Parietal lobe (tissue), 2 donors: ENCODE measurements at places on chromosomes 13 and 19. TPM values are rescaled to one million over a fixed set of nuclear protein-coding genes. Genes with fewer than 3 reads are reported as not detected.

KLHL1 gene
- total RNA-seq: 60.7 TPM

ZNF723 gene
- not detected for total RNA-seq

SPIB gene
- total RNA-seq: not detected

SPRED3 gene
- total RNA-seq: 2.5 TPM
